ENCODE measurements at places on chromosomes 1 and 21.

- DNase-seq, result no peak
These were observed 1.1 kb upstream of the ERRFI1 start for GRCh38 chr1:8026976-8027747.

- DNase-seq, result no peak
These were observed 351.4 kb downstream of the NPHP4 start for GRCh38 chr1:5640845-5641244.

GRCh38 chr1:23634840-23635651 is 56.6 kb upstream of the RPL11 start:
- peak; percentile 48 for DNase-seq

- DNase-seq, result no peak
These were observed 8.5 kb downstream of the CRP start for GRCh38 chr1:159705904-159706256.

- no peak for DNase-seq
These were observed 19.9 kb downstream of the AGPAT3 start for GRCh38 chr21:43884861-43885417.

DNA sequence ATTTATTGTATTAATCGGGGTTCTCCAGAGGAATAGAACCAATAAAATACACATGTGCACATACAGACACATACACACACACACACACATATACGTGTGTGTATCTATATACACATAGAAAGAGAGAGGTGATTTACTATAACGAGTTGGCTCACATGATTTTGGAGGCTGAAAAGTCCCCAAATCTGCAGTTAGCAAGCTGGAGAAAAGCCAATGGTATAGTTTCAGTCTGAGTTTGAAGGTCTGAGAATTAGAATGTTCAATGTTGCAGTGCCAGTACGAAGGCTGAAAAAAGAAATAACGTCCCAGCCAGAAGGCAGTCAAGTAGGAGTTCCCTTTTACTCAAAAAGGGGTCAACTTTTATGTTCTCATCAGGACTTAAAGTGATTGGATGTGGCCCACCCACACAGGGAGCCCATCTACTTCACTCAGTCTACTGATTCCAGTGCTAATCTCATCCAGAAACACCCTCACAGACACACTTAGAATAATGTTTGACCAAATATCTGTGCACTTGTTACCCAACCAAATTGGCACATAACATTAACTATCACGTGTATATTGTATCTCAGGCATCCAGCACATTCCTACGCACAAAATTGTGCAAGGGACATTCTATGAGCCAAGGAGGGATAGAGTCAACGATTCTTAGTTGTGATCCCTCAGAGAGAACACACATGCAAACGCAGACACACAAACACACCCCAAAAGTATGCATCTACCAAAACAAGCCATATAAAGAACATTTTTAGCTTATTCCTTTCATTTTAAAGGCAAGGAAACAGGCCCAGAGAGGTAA is 195.5 kb upstream of the DUSP10 start:
- DNase-seq, result no peak

DNA sequence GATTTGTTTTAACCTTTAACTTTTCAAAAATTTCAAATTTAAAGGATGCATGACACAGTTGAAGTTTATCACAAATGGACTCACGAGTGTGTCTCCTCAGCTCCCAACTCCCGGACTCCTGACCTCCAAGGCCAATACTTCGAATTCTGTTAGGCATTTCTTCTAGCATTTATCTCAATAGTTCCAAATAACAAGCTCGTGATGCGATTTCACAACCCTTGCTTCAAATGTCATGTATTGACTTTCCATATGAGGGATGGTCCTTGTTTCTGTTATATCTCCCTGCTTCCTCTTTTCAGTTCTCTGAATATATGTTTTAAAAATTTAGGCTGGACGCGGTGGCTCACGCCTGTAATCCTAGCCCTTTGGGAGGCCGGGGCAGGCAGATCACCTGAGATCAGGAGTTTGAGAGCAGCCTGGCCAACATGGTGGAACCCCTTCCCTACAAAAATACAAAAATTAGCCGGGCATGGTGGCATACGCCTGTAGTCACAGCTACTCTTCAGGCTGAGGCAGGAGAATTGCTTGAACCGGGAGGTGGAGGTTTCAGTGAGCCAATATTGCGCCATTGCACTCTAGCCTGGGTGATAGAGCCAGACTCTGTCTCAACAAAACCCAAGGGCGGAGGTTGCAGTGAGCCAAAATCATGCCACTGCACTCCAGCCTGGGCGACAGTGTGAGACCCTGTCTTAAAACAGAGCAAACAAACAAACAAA is 52.0 kb upstream of the TINAGL1 start:
- DNase-seq, result no peak

GRCh38 chr21:42120903-42121535 is 49.9 kb downstream of the UMODL1 start:
- no peak for DNase-seq

GRCh38 chr1:156658496-156658895 is 16.6 kb downstream of the BCAN start:
- no peak for DNase-seq

DNA sequence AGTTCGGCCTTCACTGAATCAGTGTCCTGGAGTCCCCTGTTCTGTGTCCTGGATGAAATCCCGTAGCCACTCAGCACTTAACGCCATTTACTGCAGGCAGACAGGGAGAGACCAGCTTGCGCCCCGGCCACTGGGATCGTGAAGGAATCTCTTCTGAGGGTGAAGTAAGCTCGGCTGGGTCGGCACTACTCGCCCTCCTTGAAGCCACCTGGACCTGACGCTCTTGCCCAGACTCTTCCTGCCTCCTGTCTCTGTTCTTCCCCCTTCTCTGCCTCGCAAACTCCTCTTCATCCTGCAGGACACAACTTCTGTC is 99.9 kb upstream of the ZBTB40 start:
- no peak for DNase-seq

DNA sequence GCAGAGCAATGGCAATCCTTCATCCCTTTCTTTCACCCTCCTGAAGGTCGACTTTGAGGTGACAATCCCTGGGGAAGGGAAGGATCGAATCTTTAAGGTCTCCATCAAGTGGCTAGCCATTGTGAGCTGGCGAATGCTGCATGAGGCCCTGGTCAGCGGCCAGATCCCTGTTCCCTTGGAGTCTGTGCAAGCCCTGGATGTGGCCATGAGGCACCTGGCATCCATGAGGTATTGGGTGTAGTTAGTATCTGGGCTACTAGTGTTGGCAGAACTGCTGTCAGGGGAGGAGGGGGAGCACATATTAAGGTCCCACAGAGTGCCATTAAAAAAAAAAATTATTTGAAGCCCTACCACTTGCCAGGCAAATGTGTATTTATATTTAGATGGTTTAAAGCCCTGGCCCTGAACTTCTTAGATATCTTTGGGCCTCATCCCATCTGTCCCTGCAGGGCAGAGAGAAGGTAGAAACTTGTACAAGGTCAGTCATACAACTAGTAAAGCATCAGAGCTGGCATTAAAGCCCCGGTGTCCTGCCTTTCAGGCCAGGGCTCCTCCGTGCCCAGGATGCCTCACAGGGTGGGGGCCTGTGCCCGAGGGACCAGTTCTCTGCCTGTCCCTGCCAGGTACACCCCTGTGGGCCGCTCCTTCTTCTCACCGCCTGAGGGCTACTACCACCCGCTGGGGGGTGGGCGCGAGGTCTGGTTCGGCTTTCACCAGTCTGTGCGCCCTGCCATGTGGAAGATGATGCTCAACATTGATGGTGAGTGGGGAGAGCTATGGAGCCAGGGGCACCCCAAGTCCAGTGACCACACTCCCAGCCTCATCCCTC is 10.3 kb downstream of the AGO1 start:
- no peak for DNase-seq
